ENCODE measurements at places on chromosomes 7 and 10. TPM values are rescaled to one million over a fixed set of nuclear protein-coding genes. Genes with fewer than 3 reads are reported as not detected.

DNA sequence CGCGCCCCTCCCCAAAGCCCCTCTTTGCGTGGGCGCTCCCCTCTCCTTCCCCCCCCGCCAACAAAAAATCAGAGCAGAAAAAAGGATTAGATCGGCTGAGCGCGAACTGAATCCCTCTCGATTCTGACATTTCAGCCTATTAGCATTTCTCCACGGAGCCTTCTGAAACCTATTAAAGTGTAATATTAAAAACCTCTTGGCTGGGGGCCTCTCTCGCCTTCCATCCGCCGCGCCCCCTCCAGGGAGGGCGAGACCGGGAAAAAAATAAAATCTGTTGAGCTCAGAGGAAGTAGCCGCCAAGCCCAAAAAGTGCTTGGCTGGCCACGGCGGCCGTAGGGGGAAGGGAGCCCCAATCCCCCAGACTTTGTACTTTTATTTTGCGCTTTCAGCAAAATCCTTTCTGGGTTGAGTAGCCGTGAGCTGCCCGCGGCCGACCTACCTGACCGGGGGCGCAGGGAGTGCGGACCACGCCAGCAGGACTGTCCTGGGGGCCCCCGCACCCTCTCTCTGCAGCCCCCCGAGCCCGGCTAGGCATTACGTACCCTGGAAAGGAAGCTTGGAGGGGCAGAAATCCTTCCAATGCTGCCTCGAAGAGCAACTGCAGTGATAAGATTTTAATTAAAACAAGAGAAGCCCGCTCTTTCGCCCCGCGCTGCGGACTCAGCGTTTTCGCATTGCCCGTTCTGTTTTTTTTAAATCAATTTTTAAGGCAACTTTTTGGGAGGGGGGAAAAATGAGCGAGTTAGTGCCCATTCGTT is 1.3 kb upstream of the TNRC18 start:
- DNase-seq, result peak; percentile 32

DNA sequence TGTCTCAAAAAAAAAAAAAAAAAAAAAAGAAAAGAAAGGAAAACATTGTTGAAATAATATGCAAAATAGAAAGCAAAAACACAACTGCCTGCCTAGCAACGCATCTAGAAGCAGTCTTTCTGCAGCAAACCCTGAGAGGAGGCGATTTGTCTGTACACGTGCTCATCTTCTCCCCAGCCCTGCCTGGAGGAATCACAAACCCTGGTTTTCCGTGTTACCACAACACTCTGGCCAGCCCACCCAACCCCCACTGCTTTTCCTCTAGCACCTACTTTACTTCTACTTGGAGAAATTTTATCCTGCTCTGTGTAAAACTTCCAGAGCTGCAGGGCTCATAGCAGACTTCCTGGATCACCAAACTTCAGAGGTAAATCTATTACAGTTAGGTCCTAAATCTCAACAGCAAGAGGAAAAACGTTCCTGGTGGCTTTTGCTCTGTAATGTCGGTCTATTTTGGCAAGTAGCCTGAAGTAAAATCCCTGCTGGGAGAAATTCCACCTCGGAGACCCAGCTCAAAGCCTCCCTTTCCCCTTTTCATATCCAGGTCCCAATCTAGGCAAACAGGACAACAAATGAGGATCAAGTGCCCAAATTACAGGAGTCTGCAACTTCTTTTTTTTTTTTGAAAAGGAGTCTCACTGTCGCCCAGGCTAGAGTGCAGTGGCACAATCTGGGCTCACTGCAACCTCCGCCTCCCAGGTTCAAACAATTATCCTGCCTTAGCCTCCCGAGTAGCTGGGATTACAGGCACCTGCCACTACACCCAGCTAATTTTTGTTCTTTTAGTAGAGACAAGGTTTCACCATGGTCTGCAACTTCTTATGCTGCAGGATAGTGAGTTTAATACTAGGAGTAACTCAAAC is 91.6 kb downstream of the DNMBP start:
- DNase-seq, result no peak

Gene KLF14
- not detected for total RNA-seq

Gene ARL3
- total RNA-seq, result 6.4 TPM

- no peak for DNase-seq
These were observed 32.3 kb downstream of the CALD1 start for GRCh38 chr7:134811765-134812164.

- no peak for DNase-seq
These were observed 60.8 kb upstream of the KCNMA1 start for GRCh38 chr10:77698267-77698931.

Gene STOX1
- 0.87 TPM for total RNA-seq

- no peak for DNase-seq
These were observed 69.1 kb upstream of the FAM20C start for GRCh38 chr7:123237-123636.

Gene C7orf57
- 0.33 TPM for total RNA-seq

GRCh38 chr7:83119026-83119382 is 43.7 kb downstream of the PCLO start:
- no peak for DNase-seq

Gene COBL
- not detected for total RNA-seq

- no peak for DNase-seq
These were observed 6.1 kb upstream of the KEL start for GRCh38 chr7:142968229-142968628.

Gene WNT8B
- total RNA-seq, result 0.40 TPM

GRCh38 chr7:22202141-22202540 is 154.8 kb downstream of the RAPGEF5 start:
- no peak for DNase-seq

GRCh38 chr7:1558841-1559625 is 3.0 kb upstream of the TMEM184A start:
- no peak for DNase-seq

GRCh38 chr10:65571011-65571570 is 1354.7 kb upstream of the LRRTM3 start:
- no peak for DNase-seq

Gene TMEM229A
- not detected for total RNA-seq

DNA sequence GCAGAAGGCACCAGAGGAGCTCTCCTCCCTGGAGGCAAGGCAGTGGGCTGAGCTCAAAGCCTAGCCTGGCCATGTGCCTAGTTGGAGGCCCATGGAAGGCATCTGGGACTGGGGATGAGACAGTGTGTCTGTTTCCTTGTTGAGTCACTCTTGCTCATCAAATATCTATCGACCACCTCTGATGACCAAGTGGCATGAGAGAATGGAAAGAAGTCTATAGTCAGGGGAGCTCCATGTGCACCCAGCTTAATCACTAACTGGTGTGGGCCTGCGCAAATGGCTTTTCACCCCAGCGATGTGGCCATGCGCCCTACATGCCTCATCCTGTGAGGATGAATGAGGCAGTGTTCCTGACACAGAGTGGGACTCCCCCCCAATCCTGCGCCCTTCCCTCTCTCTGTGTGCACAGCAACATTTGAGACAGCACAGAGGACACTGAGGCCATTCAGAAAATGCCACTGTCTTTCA is 229.9 kb downstream of the RPS24 start:
- no peak for DNase-seq

All from activated CD4-positive, alpha-beta T cell treated with anti-CD3 and anti-CD28 coated beads for 36 hours (primary cell).